ENCODE measurements at places on chromosomes 3 and 15.

GRCh38 chr15:43749690-43750345, 3.6 kb downstream of the PDIA3 start:
- DNase-seq: no peak

- no peak for DNase-seq
These were observed 22.5 kb downstream of the CHST14 start for GRCh38 chr15:40493089-40493840.

DNA sequence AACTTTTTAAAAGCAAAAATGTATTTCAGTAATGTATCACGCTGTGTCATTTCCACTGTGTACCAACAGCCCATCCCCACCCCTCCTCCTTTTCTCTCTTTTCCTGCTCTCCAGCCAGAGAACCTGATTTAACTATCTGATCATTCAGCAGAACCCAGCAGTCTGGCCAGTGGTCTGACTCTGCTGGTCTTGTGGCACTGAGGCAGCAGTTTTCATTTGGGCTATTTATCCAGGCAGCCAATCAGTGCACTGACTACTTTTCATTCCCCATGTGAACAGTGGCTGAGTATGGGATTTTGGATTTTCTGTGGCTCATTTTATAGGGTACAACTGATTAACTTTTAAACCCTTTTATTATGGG, 56.3 kb downstream of the GPR171 start:
- no peak for DNase-seq

- DNase-seq: no peak
These were observed 36.4 kb upstream of the TMEM45A start for GRCh38 chr3:100455841-100456550.

GRCh38 chr15:90845201-90845949, 23.0 kb upstream of the FURIN start:
- peak; percentile 33 for DNase-seq

DNA sequence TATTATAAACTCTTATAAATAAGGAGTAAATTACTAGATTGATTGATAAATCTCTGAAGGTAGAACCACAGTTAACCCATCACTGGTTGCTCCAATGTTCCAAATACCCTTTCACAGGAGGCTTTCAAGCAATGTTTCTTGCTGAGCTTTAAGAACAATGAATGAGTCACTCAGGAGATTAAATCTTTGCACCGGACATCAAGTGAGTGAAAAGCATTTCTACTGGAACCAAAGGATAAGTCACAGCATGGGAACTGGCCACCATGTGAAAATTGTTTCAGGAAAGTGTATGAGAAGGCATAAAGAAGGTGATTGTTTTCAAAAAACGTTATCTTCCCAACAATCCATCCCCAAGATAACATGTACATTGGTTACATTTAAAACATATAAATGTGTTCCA, 90.6 kb downstream of the CNTN3 start:
- DNase-seq: no peak

- DNase-seq: no peak
These were observed 66.5 kb upstream of the MAP4 start for GRCh38 chr3:48082580-48083184.

DNA sequence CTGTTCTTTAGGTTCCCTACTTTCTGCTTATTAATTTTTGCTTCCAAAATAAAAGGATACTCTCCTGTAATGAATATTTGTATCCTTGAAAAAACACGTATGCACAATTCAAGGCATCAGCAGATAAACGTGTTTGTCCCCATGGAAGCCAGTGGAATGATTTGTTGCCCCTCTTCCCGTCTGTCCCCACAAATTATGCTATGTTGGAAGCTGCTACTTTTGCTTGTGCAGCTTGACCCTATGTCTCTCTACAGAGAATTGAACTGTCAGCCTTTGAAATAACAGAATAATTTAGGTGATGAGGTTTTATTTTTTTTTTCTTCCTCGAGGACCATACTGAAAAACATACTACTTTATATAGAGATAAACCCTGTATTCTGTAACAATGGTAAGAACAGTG, 401.5 kb upstream of the GOLIM4 start:
- DNase-seq: no peak

DNA sequence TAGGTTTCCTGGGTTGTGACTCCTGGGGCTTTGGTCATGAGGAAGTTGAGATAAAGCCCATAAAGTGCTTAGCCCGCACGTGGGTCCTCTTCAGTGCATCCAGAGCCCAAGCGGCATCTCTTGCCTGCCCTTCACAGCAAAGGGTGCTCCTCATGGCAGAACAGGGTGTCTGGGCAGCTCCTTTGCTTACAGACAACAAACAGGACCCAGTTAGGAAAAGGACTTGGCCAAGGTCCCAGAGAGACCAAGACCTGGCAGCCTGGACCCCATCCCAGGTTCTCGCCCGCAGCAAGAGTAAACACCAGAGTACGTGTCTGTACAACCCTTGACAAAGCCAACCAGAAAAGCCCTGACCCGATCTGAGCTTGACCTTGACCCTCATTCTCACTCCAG, 27.0 kb downstream of the ALS2CL start:
- DNase-seq: no peak

DNA sequence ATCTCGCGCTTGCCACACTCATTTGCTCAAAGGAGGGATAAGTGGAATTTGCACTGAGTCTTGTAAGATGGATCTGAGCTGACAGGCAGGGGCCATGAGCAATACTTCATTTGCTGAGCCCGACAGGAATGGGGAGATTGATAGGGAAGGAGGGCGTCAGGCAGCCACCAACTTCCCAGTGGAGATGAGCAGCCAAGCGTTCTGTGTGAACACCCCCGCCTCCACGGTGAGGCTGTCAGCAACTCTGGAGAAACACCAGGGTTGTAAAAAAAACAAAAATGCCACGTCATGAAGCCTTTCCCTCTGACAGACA, 36.8 kb downstream of the TLE3 start:
- no peak for DNase-seq
